ENCODE measurements at places on chromosomes 2 and 18.
A peak's percentile ranks its signal among the peaks of the same experiment; 100 is the strongest.

GRCh38 chr2:42954227-42954962 is 162.0 kb upstream of the HAAO start:
- no peak for DNase-seq

GRCh38 chr18:33960417-33960816 is 264.3 kb downstream of the NOL4 start:
- DNase-seq = peak; percentile 28

- no peak for DNase-seq
These were observed 103.5 kb upstream of the CTDP1 start for GRCh38 chr18:79575891-79576685.

- DNase-seq = no peak
These were observed 3.9 kb upstream of the SH3RF3 start for GRCh38 chr2:109124982-109125592.

GRCh38 chr2:100988630-100989417 is 13.3 kb upstream of the RPL31 start:
- no peak for DNase-seq

DNA sequence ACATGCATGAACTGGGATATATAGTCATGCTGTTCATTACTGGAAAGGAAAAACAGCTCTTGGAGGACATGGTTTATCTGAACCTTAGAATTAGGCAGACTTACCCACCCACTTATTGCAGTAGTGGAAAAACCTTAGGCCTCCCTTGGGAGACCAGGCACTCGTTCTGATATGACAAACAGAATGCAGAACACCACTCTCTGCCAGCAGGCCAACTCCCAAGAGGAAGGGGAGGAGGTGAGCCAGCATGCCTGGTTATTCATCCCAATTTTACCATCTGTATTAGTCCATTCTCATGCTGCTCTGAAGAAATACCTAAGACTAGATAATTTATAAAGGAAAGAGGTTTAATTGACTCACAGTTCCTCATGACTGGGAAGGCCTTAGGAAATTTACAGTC is 17.5 kb downstream of the C18orf63 start:
- no peak for DNase-seq

DNA sequence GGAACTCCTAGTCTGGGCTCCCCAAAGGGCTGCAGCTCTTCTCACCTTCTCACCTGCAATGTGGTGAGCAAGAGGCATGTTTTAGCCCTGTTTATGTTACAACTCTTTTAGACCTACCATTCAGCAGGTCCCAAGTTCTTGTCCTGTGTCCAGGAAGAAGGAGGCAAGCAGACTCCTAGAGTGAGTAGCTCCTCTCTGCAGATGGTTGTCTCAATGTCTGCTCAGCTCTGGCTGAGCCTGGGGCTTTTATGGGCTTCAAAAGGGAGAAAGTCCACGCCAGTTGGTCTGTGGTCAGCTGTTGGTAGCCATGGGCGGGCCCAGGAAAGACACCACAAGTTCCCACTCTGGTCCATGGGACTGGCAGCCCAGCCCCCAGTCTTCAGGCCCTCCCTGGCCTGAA is 148.1 kb upstream of the HS6ST1 start:
- DNase-seq = no peak

DNA sequence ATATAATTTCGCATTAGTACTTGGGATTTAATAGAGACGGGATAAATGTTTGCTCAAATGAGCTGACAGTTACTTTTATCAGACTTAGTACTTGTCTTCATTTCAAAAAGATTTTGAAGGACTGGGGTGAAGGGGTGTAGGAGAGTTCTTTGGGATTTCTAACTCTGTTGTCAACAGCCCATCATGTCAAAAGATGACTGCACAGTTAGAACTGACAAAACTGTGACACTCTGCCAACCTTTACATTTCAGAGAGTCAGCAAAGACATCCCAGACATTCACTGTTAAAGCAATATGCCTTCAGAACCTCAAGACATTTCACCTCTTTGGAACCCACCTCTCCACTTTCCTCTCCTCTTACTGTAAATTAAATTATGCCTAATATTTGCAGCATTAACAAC is 285.4 kb upstream of the SPHKAP start:
- DNase-seq = no peak

GRCh38 chr2:8954990-8955389 is 48.5 kb downstream of the MBOAT2 start:
- DNase-seq = no peak

- no peak for DNase-seq
These were observed 90.2 kb downstream of the FAM161A start for GRCh38 chr2:61763605-61764034.

- no peak for DNase-seq
These were observed 53.4 kb downstream of the TCF4 start for GRCh38 chr18:55534547-55534946.

- DNase-seq = no peak
These were observed 266.8 kb upstream of the CXCR4 start for GRCh38 chr2:136384531-136385303.

DNA sequence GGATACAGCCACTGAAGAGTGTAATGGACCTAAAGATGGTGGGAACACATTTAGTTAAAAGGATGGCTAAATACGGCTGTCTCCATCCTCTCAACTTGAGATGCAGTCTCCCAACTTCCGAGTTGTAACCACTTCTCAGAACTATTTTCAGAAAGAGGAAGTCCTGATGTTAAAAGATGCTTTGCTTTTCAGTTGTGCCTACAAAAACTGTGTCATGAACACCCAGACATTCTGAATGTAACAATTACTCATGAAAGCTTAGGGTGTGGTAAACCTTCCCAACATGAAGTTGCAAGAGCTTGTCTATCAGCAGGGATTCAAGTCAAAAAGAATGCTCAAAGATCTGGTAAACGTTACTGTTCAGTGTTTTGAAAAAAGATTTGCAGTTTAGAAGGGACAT is 147.9 kb downstream of the DOCK10 start:
- no peak for DNase-seq

DNA sequence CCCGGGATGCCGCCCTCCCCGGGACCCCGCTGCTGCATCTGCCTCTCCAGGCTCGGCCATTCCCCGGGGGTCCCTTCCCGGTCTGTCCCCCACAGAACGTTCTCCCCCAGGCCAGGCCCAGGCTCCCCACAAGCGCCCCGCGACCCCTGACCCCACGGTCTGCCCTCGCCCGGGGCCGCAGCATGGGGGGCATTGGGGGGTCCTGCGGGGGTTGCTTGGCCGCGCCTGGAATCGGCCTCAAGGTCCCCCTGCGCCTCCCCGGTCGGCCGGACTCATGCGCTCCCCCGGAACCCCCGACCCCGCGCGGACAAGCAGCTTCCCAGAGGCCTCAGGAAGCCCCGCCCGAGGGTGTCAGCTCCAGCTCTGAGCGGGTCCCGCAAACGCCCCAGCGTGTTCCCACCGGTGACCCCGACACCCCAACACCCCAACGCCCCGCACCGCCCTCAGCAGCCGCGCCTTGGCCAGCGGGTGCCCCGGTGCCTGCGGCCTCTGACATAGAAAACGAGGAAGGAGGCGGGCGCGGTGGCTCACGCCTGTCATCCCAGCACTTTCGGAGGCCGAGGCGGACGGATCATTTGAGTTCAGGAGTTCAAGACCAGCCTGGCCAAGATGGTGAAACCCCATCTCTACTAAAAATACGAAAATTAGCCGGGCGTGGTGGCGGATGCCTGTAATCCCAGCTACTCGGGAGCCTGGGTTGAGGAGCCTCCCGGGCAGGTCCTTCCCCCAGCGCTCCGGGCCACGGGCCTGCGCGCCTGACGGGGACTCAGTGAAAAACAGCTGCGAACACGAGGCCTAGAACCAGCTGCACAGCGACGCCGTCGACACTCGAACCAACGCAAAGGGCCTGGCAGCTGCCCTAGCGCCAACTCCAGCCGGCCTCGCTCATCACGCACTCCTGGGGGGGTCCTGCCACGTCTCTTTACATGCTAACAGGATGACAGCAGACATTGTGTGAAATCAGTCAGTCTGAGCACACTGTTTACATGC is 61.8 kb upstream of the CTDP1 start:
- no peak for DNase-seq

- DNase-seq = no peak
These were observed 21.0 kb downstream of the CHST10 start for GRCh38 chr2:100396483-100396882.

- no peak for DNase-seq
These were observed 14.2 kb downstream of the NIFK start for GRCh38 chr2:121722479-121722878.

- peak; percentile 67 for DNase-seq
These were observed 23.1 kb upstream of the KLF7 start for GRCh38 chr2:207188626-207189419.

GRCh38 chr18:10291568-10291981 is 162.9 kb upstream of the APCDD1 start:
- no peak for DNase-seq

- no peak for DNase-seq
These were observed 194.2 kb downstream of the TWIST2 start for GRCh38 chr2:239042046-239042445.

GRCh38 chr2:12054956-12055618 is 308.7 kb downstream of the LPIN1 start:
- no peak for DNase-seq

GRCh38 chr2:61887717-61888266 is 664 bp downstream of the CCT4 start:
- no peak for DNase-seq

- peak; percentile 60 for DNase-seq
These were observed 47.4 kb upstream of the RMDN2 start for GRCh38 chr2:37877457-37878315.

- no peak for DNase-seq
These were observed 110.3 kb upstream of the MAP4K4 start for GRCh38 chr2:101587251-101587650.

- no peak for DNase-seq
These were observed 101.7 kb downstream of the COBLL1 start for GRCh38 chr2:164739966-164740365.

DNA sequence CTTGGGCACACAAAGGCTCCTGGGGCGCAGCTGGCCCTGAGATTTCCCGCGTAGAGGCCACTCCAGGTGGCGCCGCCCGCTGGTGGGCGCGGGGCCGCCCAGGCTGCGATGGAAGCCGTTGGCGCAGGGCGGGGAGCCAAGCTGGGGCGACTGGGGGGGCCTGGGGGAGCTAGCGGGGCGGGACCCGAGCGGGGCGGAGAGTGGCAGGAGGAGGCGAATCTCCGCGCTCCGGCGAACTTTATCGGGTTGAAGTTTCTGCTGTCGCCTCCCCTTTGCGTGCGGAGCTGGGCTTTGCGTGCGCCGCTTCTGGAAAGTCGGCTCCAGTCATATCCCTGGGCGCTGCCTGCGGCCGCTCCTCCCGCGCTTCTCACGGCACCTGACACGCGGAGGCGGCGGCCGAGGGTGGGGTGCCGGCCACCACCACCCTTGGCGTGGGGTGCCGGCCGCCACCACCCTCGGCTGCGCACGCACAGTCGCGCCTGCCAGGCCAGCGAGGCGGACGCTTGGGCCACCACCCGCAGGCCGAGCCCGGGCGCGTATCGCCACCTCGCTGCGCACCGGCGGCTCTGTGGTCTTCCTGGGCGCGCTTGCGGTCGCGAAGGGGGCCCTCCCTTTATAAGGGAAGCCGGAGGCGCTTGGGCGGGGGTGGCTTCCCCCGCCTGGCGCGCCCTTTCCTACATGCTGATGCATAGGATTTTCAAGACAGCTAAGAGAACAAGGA is 919 bp upstream of the CYP1B1 start:
- no peak for DNase-seq

GRCh38 chr2:43318791-43319190 is 92.4 kb upstream of the ZFP36L2 start:
- DNase-seq = no peak

DNA sequence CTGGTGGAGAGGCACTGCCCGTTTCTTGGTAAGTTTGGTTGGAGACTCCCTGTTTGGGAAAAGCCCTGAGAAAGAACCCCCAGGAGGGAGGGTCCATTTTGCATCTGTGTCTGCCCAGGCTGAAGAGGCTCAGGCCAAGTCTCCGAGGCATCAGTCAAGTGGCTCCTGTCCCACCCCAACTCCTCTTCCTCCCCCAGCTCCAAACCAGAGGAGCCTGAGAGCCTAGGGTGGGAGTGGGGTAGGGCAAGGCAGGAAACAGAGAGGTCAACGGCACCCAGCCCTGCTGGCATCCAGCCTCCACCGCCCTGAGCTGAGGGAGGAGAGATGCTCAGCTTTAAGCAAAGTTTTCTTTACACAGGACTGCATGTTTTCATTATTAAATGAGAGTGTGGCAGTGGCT is 38.2 kb downstream of the CYP27C1 start:
- DNase-seq = no peak

DNA sequence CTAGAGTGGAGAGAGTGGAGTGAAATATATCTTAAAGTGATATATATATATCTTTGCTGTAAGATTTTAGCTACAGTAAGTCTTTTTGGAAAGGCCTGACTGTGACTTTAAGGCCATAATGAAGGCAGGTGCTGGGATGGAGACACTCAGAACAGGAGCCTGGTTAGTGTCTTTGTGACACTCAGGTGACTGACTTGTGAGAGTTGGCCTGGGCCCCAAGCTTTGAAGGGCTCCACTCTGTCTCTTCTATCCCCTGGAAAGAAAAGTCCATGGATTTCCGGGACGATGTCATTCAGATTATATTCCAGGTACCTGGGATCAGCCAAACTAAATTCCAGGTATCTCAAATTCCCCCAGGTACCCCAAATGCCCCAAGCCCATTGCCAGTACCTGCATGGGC is 276.6 kb downstream of the PDE11A start:
- no peak for DNase-seq

GRCh38 chr2:10680214-10680613 is 9.6 kb downstream of the NOL10 start:
- DNase-seq = no peak

DNA sequence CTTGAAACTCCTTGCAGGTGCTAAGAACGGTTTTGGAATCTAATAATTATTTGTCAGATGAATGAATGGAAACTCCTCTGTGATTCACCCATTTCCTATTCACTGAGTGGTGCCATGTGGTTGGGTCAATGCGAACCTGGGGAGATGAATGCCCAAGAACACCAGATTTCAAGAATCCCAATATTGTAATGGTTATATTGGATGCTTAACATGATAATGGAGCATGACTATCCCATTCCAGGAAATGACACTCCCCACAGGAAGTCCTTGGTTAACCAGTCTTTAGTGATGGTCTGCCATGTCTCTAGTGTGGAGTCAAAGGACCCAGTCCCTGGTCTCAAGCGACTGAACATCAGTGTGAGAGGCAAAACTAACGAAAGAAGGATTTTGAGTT is 67.9 kb upstream of the ST3GAL5 start:
- no peak for DNase-seq

DNA sequence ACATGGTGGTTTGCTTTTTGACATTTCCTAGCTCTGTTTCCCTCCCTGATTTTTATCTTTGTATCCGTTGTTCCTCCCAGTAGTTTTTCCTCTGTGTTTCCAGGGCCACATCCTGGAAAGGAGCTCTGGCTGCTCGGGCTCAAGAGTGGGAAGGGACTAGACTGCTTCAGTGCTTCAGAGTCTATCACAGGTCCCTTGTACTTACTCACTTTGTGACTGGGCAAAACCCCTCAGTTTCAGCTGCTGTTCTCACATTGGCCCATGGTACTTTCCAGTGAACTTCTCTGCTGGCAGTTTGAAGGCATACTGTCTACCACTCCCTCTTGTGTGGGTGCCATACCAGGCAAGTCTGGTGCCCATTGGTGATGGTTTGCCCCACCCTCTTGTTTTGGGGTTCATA is 7.5 kb upstream of the STAMBP start:
- no peak for DNase-seq

All from NCI-H2081 treated with DMSO at 0.1 percent for 48 hours (cell line).